Stimulated activated CD8-positive, alpha-beta memory T cell treated with anti-CD3 and anti-CD28 coated beads, Interleukin-15, amount 100 ng/mL, for 24 hours (primary cell): ENCODE measurements at places on chromosomes 2 and 18.

- DNase-seq: no peak
These were observed 1.0 kb upstream of the ROCK1 start for GRCh38 chr18:21112543-21113105.

GRCh38 chr18:21834299-21834660, 93.7 kb downstream of the MIB1 start:
- DNase-seq: no peak

- DNase-seq: no peak
These were observed 150.6 kb downstream of the RTN4 start for GRCh38 chr2:54899576-54900200.

GRCh38 chr2:64259312-64259711, 115.1 kb upstream of the PELI1 start:
- no peak for DNase-seq

DNA sequence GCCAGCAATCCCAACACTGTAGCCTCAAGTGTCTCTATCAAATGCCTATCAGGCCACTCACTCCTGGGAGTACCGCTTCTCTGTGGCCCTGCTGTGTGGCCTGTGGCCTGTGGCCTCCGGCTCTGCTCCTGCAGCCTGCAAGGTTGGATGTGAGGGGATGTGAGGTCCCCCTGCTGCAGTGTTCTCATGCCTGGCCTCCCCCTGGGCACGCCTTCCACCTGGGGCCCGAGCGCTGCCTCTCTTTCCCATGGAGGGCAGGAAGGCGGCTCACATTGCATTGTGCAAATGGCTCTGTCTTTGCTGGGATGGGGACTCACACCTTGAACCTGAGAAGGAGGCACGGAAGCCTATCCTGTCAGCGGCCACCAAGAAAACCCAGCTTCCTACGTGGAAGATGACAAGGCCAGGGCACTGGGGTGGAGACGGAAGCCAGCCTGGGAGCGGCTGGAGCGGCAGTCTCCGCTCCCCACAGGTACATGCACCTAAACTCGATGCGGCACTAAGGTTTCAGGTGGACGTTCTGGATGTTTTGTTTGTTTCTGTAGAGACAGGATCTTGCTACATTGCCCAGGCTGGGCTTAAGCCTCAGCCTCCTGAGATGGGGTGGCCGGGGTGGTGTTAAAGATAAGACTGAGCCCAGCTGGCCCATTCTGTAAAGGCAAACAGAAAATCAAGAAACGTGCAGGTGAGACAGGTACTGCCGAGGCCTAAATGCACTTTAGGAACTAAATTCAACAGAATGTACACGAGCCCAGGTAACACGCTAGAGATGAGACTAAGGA, 140.1 kb downstream of the HDAC4 start:
- no peak for DNase-seq
